Dorsolateral prefrontal cortex (tissue), 122 donors: ENCODE measurements at places on chromosomes 7 and 10.
A peak's percentile ranks its signal among the peaks of the same experiment; 100 is the strongest.

GRCh38 chr10:85651497-85651882 is 715.1 kb downstream of the GRID1 start:
- no peak for DNase-seq

- no peak for DNase-seq
Measured at GRCh38 chr7:155228894-155229293, 68.8 kb upstream of the INSIG1 start.

DNA sequence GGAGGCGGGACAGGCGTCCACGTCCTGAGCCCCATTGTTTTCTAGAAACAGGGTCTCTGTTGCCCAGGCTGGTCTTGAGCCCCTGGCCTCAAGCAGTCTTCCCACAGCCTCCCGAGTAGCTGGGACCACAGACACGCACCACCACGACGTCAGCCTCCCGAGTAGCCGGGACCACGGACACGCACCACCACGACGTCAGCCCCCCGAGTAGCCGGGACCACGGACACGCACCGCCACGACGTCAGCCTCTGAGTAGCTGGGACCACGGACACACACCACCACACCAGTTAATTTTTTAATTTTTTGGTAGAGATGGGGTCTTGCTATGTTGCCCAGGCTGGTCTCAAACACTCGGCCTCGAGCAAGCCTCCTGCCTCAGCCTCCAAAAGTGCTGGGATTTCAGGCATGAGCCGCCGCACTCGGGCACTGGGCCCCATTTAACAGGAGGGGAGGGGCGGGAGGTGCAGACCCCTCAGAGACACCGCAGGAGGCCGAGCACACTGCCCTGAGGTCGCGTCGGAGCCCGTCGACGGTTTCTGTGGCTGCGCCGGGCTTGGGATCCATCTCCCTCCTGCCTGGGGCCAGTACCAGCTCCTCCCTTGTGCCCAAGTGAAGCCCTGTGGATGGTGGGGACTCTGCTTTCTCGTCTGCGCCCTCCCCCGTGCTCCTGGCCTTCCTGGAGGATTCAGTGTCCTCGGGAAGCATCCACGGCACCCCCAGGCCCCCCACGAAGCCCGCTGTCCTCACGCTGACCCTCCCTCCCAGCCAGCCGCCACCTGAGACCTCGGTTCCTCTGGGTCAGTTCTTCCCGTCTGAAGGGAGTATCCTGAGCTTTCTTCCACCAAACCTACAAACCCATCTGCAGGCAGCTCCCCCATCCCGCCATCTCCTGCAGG is 13.0 kb downstream of the FAM20C start:
- DNase-seq = no peak

DNA sequence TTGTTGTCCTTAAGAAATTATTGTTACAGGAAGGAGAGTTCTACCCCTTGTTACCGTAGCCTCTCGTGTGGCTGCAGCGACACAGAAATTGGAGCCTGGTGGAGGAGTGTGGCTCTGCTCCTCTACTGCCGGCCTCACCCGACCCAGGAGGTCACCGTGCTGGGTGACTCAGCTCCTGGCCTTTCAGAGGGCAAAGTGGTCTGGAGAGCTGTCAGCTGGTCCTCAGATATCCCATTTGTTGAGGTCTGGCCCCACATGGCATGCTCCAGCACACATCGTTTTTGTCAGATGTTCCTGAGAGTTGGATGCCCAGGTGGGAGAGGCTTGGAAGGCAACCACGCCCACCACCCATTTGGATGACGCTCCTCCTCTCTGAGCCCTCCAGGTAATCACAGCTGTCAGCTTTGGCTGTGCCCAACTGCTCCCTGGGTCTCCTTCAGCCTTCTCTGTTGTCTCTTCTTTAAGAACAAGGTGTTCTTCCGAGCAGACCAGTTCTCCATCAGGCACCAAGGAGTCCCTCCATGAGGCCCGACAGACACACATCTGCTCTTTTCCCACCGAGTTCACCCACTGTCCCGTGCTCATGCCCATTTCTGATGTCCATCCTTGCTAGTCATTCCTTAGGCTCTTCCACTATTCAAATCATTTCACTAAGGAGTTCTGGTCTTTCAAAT is 80.3 kb downstream of the RAMP3 start:
- DNase-seq = no peak

DNA sequence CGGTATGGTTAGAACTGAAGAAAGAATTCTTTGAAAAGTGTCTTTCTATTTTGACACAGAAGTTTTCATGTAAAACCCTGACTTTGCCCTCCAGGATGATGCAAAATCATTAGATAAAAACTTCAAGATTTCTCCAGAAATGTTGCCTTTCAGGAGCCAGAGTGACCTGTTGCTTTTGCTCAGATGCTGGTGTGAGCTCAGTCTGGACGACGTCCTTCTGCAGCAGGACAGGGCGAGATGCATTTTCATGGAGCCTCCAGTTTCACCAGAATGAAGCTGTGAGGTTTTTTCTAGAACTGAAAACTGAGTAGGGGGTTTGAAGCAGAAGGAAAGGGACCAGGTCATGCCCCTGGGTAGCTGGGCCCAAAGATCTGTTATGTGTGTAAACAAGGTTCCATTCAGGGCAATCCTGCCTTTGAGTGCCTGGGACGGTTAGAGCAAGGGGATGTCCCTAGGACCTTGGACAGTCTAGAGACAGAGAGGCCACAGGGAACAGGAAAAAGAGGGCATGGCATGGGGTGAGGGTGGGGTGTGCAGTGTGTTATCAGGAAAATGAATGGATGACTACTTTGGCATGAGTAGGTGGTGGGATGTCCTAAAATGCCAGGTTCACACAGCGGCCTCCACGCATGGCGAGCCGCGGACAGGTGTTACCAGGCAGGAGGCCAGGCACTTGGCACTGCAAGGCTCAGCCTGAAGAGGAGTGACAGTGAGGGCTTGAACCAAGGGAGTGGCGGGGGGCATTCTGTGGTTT is 356.3 kb downstream of the CXCL12 start:
- no peak for DNase-seq

DNA sequence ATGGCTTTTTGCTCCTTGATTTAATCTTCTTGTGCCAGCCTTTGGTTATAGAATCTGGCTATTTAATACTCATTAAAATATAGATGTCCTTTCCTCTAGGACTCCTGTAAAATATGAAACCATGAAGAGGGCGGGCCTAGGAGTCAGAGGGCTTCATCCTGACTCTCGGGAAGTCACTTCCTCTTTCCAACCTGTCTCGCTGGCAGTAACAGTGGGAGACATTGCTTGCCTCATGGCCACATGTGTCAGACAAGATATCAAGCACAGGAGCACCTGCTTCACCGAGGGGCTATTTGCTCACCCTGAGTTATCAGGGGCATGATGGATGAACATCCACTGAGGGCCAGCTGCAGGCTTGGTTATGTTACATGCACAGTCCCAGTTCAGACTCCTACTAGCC is 31.0 kb downstream of the SLIT1 start:
- DNase-seq = no peak

- no peak for DNase-seq
Measured at GRCh38 chr10:91048380-91048779, 127.5 kb upstream of the ANKRD1 start.

DNA sequence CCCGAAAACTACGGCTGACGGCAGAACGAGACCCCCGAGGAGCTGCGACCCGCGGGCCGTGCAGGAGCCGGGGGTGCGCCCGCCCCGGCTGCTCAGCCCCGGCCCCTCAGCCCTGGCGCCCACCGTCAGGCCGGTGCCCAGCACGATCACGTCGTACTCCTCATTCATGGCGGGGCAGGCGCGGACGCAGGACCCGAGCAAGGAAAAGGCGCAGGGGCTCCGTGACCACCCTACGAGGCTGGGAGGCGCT is 218 bp downstream of the GDI2 start:
- no peak for DNase-seq

DNA sequence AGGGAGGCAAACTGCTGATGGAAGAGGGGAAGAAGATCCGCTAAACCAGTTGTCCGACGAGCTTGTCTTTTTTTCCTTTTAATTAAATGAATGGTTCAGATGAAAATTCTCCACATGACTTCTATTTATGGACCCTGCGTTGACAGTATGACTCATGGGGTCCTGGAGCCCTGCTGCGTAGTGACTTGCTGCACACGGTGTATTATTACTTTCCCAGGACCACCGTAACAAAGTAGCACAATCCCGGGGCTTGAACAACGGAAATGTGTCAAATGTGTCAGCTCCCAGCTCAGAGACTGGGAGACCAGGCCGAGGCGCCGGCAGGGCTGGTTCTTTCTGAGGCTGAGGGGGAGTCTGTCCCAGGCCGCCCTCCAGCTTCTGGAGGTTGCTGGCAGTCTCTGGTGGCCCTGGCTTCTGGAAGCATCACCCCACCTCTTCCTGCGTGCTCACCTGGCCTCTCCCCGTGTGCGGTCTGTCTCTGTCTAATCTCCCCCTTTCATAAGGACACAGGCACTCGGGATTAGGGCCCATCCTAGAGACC is 33.8 kb upstream of the MNX1 start:
- no peak for DNase-seq

GRCh38 chr10:86291616-86292340 is 74.8 kb downstream of the GRID1 start:
- DNase-seq = no peak

- DNase-seq = no peak
Measured at GRCh38 chr7:130387628-130388403, 7.5 kb downstream of the CPA1 start.

- DNase-seq = peak; percentile 36
Measured at GRCh38 chr7:30815951-30816644, 44.9 kb downstream of the MINDY4 start.

- DNase-seq = no peak
Measured at GRCh38 chr10:7234109-7234508, 176.7 kb downstream of the SFMBT2 start.
